ENCODE measurements at places on chromosomes 3 and 15.

GRCh38 chr3:168977716-168978374, 685.7 kb downstream of the MECOM start:
- DNase-seq = peak; percentile 18

- DNase-seq = no peak
Observed at GRCh38 chr3:55616803-55617202, 129.7 kb upstream of the WNT5A start.

DNA sequence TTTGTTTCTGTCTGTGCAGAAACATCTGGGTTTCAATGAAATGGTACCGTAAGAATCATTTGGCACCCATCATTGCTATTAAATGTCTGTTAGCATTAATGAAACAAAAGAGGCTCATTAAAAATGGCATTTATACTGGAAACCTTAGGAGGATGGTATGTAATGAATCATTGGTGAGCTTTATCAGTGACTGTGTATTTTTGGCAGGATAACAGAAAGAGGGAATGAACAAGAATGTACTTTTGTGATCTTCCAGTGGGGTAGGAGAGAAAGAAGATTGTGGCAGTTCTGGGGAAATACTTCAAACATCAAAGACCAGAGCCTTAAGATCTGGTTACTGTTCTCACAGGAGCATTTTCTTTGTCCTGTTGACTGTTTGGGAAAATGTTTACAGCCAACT, 4.7 kb upstream of the DCBLD2 start:
- DNase-seq = peak; percentile 60

- no peak for DNase-seq
Observed at GRCh38 chr3:178058629-178059028, 477.6 kb upstream of the KCNMB2 start.

DNA sequence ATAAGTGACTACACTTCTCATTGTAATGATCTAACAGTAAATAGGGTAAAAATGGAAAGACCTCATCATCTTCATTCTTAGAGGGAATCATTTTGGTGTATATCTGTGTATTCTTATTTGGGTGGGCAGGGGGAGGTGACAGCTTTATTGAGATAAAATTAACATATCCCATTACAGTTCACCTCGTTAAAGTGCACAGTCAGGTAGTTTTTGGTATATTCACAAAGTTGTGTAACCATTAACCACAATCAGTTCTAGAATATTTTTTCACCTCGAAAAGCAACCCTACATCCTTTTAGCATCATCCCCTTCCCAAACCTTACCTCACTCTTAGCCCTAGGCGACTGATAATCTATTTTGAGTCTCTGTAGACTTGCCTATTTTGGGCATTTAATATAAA, 8.1 kb downstream of the PIAS1 start:
- no peak for DNase-seq

- DNase-seq = no peak
Observed at GRCh38 chr3:138919325-138919724, 27.6 kb downstream of the FOXL2 start.

- no peak for DNase-seq
Observed at GRCh38 chr3:127234778-127235177, 41.8 kb downstream of the PRR23E start.

DNA sequence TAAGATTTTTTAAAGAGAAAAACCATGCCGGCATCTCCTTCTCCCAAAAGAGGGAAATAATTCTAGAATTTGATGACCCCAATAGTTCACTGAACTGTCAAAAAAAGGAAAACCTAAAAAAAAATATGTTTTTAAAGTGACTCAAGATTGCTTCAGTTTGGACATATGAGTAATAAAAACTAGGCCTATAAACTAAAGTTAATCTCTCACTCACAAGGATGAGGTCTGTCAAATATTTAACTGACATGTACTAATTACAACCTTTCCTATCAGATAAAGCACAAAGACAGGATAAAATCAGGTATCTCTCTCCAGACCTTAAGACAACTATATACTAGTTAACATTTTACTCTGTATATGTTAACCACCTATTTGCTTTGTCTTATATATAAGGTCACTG, 231.9 kb downstream of the NSUN3 start:
- DNase-seq = no peak

DNA sequence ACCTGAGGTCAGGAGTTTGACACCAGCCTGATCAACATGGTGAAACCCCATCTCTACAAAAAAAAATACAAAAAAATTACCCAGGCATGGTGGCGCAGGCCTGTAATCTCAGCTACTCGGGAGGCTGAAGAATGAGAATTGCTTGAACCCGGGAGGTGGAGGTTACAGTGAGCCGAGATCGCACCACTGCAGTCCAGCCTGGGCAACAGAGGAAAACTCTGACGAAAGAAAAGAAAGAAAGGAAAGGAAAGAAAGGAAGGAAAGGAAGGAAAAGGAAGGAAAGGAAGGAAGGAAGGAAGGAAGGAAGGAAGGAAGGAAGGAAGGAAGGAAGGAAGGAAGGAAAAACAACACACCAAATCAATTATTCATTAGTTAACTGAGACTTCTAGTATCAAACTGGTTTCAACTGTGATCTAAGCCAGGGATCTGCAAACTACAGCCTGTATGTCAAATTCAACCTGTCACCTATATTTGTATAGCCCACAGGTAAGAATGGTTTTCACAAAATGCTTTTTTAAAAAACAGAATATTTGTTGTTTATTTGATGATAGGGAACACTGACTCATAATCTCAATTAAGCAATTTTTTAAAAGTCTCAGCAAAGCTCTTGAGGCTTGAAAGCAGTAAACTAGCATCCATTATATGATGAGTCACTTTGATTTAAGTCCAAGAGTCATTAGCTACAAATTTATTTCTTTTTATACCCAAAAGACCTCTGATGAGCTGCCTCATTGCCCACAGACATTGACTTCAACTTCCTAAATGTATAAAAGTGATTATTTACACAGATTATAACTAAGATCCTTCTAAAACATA, 127.6 kb downstream of the TBL1XR1 start:
- peak; percentile 41 for DNase-seq

DNA sequence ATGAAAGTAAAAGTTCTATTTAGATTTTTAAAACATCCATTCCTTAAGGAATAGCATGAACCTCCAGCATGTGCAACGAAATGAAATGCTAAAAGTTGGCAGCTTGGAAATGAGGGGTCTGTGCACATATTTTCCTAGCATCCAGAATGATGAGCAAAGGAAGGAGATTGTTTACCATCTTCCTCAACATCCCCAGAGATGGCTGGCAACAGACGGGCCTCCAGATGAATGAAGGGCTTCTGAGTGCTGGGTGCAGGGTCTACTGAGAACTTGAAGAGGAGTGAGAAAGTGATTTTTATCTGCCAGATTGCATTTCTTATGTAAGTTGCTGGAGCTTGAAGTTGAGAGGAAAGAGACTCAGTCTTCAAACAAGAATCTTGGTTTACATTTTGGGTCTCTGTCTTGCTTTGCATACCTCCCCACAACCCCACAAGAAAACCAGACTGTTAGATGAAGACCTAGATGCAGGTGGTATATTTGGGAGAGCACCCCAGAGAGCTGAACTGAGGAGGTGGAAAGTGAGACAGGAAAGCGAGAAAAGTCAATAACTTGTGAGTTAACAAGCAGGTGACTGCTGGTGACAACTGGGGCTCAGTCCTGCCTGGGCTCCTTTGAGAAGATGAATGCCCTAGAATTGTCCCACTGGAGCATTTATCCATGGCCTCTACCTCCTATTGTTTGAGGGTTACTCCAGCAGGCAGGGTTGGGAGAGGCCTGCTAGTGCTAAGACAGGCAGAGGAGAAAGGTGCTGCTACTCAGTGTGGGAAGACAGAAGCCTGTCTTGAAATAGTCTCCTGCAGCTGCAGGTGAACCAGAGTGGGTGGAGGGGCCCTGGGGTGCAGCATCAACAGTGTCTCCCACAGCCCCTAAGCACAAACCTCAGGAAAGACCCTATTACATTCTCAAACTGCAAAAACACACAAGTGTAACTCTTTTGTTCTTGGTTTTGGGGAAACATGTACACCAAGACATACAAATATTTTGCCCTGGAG, 10.5 kb upstream of the CCK start:
- DNase-seq = no peak

GRCh38 chr3:87949189-87949878, 109.5 kb downstream of the CGGBP1 start:
- DNase-seq = no peak

DNA sequence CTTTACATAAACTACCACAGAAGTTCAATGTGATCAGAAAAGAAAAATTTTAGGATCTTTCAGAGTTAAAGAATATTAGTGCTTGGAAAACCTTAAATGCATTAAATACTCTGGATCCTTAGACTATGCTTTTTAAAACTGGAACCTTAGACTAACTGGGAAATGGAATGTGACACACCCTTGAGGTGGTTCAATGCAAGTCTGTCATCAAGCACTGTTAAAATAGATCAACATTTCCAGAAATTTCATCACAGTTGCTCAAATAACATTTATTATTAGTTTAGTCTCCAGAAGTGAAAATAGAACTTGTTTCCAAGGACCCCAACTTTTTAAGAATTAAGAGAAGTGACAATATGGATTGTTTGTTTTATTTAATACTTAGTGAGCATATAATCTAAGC, 71.8 kb downstream of the GAP43 start:
- no peak for DNase-seq

GRCh38 chr15:55060836-55061235, 135.9 kb downstream of the RSL24D1 start:
- no peak for DNase-seq

- DNase-seq = no peak
Observed at GRCh38 chr3:12532182-12532581, 13.1 kb downstream of the MKRN2OS start.

- peak; percentile 34 for DNase-seq
Observed at GRCh38 chr15:47718497-47719437, 1.5 kb downstream of the SEMA6D start.

DNA sequence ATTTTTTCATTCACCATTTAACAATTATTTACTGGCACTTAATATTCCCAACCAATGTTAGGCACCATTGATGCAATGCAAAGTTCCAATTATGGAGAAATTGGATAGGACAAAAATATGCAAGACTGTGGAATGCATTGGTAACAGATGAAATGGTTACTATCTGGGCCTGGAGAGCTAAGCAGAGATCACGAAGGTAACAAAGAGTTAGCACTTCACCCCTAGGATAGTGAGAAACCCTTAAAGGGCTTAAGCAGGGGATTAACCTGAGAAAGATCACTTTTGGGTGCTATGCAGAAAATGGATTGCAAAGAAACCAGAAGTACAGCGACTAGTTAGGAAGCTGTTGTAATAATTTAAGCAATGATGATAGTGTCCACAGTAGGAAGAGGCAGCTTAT, 129.6 kb upstream of the GPR149 start:
- DNase-seq = no peak

- DNase-seq = peak; percentile 15
Observed at GRCh38 chr15:63772520-63772919, 61.2 kb downstream of the HERC1 start.

GRCh38 chr3:14758297-14758696, 60.5 kb upstream of the FGD5 start:
- DNase-seq = no peak

GRCh38 chr3:47419083-47420043, 38.5 kb downstream of the PTPN23 start:
- DNase-seq = no peak

DNA sequence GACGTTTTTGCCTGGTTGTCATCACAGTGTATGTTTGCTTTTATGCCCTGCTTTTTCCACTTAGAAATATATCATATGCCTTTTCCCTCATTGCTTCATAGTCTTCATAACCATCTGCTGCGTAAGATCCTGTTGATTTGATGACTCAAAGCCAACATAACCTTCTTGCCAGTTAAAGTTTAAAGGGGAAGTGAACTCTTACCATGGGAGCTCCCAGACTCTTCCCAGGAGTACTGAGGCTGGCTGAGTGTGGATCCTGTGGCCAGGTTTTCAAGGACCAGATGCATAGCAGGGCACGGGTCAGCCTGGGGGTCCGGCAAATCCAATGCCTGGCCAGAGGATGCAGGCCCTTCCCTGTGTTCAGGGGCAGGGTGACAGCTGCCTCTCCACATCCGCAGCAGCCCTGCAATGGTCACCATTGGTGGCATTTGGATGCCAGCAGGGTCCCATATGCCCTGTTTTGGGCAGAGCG, 42.0 kb upstream of the SACM1L start:
- DNase-seq = peak; percentile 85

DNA sequence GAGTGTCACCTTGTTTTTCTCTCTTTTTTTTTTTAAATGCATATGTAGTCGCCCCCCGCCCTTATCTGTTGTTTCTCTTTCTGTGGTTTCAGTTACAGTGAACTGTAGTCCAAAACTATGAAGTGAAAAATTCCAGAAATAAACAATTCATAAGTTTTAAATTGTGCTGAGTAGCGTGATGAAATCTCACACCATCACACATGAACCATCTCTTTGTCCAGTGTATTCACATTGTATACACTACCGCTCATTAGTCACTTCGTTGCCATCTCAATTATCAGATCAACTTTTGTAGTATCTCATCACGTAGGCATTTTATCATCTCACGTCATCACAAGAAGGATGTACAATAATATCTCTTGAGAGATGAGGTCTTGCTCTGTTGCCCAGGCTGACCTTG, 62.5 kb upstream of the MLF1 start:
- DNase-seq = no peak

DNA sequence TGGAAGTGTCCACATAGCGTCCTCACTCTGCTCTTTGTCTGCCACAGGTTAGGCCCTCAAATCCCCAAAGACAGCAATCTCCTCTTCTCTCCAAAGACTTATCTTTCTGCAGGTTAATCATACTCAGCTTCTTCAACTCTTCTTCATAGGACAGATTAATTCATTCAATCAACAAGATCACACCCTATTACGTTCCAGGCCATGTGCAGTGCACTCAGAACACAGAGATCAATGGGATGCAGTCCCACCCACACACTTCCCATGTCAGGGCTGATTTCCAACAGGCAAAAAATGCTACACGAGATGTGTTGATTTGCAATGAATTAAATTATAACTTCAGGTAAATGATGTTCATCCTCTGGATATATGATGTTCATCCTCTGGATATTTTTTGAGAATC, 33.5 kb upstream of the ZNF639 start:
- DNase-seq = no peak

GRCh38 chr3:10848261-10848660, 32.2 kb downstream of the SLC6A11 start:
- no peak for DNase-seq

DNA sequence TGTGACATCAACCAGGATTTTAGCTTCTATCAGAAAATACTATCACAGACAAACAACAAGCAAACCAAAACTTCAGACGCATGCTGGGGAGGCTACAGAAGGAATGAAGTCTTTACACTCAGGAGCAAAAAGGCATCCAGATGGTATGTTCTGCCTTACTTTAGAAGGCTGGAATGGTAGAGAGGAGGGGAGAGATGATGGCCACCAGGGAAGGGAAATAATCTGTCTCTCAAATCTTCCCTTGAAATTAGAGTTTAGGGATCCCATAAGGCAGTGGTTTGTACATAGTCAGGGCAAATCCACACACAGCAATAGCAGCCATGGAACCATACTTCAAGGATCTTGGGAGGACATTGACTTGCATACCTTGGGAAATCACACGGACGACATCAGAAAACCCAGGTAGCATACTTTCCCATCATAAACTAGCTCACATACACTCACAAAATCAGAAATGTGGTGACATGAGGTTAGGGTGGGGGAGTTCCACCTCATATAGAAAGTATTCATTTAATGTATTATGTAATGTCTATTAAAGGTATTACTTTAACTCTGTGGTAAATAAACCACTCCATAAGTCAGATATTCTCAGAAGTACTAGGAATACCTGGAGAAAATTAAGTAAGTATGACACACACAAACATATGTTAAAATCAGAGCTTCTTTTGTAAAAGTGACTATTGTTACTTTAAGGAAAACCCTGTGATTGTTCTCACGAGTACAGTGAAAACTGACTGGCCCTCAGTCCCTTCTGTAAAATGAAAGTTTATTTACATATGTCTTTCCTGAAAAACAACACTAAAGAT, 9.4 kb downstream of the BTLA start:
- no peak for DNase-seq

- DNase-seq = peak; percentile 71
Observed at GRCh38 chr15:63436872-63437375, 55.3 kb upstream of the CA12 start.

Data from AG20443 (cell line).